ENCODE measurements at places on chromosomes 4 and X. TPM values are rescaled to one million over a fixed set of nuclear protein-coding genes. Genes with fewer than 3 reads are reported as not detected.

The NEK1 gene
- 3.9 TPM for total RNA-seq

The EDA gene
- total RNA-seq, result under 0.01 TPM

The CFAP99 gene
- total RNA-seq, result not detected

The NDP gene
- total RNA-seq, result 0.28 TPM

The GRPR gene
- 16.4 TPM for total RNA-seq

DNA sequence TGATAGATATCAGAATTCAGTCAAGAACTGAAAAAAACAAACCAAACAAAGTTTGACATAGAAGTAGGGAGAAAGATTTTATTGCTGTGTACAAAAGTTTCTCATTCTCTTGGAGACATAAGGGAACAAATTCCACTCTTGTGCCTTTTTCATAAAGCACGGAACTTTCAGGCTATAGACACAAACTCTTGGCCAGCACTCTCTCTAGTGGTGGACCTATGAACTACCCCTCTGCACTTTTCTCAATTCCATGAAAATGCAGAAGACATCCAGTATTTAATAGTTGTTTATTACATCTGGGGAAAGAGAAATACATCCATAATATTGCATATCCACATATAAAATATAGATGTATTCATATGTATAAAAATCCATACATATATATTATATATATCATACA lies 291.6 kb upstream of the HS3ST1 start:
- no peaks in the 10 kb centered on the region for H3K4me1 ChIP-seq
- H3K27me3 ChIP-seq, result no peaks in the 10 kb centered on the region
- H3K27ac ChIP-seq, result no peak overlapping the region
- H3K36me3 ChIP-seq, result no peaks in the 10 kb centered on the region

- H3K27me3 ChIP-seq, result no peaks in the 10 kb centered on the region
- no peak overlapping the region for H3K27ac ChIP-seq
- no peak overlapping the region for H3K4me3 ChIP-seq
- no peaks in the 10 kb centered on the region for H3K36me3 ChIP-seq
Observed at GRCh38 chr4:160631044-160631443, 1528.2 kb downstream of the RAPGEF2 start.

DNA sequence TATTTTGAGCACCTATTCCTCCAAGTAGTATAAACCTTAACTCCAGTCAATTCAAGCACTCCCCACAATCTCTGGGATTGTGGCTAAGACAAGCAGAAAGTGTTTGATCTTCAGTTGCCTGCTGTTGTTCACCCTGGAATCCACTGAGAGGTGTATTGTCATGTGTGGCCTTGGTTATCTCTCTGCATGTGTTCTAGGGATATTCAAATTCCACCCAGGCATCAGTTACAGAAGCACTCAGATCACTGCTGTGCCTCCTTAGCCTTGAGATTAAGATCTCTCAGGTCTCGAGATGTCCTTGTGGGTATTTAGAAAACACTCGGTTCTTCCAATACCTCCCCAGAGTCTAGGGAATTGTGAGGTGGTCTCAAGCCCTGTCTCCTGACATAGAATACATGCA lies 213.3 kb downstream of the SMARCA1 start:
- no peaks in the 10 kb centered on the region for H3K36me3 ChIP-seq
- no peak for DNase-seq
- H3K4me3 ChIP-seq, result no peak overlapping the region
- no peaks in the 10 kb centered on the region for H3K4me1 ChIP-seq
- no peaks in the 10 kb centered on the region for H3K27me3 ChIP-seq

DNA sequence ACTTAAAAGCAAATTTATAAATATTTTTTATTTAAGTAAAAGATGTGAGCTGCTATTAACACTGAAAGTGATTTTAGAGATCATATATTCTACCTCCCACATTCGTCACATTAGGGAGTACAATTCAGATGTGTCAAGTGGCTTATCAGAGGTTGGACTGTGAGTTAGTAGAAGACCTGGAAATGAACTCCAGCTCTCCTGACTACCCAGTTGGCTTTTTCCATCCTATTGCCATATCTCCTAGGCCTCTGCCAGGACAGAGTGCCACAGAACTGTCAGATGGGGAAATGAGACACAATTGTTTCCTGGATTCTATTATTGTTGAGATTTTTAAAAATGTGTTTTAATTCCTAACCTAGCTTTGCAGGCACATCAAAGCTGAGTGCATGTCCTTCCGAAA lies 634.1 kb upstream of the MAGEB2 start:
- H3K4me1 ChIP-seq, result no peaks in the 10 kb centered on the region
- no peaks in the 10 kb centered on the region for H3K36me3 ChIP-seq
- no peak for DNase-seq
- no peaks in the 10 kb centered on the region for H3K27me3 ChIP-seq
- no peak overlapping the region for H3K4me3 ChIP-seq
- H3K27ac ChIP-seq, result no peak overlapping the region

- no peak for DNase-seq
- no peak overlapping the region for H3K27ac ChIP-seq
- H3K4me1 ChIP-seq, result no peaks in the 10 kb centered on the region
- H3K4me3 ChIP-seq, result no peak overlapping the region
Observed at GRCh38 chrX:76076124-76076523, 96.7 kb upstream of the PBDC1 start.

- DNase-seq, result no peak
- no peak overlapping the region for H3K4me3 ChIP-seq
- no peaks in the 10 kb centered on the region for H3K27me3 ChIP-seq
Observed at GRCh38 chrX:127129510-127129909, 310.0 kb downstream of the PRR32 start.

DNA sequence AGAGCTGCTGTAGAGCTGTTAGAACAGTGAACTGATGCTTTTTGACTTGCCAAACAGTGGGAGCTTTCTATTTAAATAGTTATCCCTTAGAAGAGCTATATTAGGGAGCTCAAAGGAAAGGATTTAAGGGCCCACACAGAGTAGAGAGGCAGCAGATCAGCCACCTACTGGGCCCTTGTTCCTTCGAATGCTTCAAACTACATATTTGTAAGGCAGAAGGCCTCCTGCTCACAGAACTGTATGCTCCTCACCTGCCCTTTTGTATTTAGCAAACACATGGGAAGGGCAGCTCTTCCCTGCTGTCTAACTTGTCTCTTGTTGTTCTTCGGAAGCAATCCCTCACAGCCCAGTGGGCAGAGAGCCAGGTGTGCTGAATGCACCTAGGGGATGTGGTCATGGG lies 38.0 kb downstream of the IL1RAPL1 start:
- no peak overlapping the region for H3K27ac ChIP-seq
- DNase-seq, result no peak
- no peaks in the 10 kb centered on the region for H3K4me1 ChIP-seq
- H3K27me3 ChIP-seq, result no peaks in the 10 kb centered on the region

DNA sequence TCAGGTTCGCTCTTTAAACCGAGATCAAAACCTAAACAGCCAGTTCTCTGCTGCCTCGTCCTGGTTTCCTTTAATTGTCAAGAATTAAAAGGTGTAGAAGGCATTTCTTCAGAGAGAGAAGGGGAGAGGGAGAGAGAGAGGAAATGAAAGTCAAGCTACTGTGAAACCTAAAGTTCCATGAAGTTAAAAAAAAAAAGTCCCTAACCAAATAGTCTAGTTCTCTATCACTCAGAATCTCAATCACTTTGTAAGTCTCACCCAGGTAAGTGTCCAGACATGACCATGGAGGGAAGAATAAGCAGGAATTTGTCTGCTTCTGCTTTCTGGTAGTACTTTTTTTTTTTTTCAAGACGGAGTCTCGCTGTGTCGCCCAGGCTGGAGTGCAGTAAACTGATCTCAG lies 18.8 kb upstream of the SMIM14 start:
- no peak overlapping the region for H3K4me3 ChIP-seq

DNA sequence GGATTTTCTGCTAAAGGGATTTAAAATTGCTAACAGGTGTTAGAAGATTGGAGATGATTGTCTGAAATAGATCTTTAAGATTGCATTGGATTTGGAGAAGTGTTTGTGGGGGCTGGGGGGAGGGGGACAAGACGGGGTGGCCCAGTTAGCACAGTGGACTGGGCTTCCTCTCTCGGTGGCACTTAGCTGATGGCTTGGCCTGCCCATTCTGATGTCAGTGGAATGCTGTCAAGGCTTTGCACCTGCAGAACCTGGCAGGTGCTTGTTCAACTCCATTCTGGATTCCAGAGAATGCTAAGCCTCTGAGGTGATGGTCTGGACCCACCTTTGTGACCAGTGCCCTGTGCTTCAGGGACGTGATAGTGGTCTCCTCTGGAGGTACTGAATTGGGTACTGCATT lies 43.7 kb downstream of the ADD1 start:
- DNase-seq, result no peak
- H3K27ac ChIP-seq, result no peak overlapping the region
- no peak overlapping the region for H3K4me3 ChIP-seq
- H3K36me3 ChIP-seq, result peaks cover 25% of the 10 kb centered on the region
- H3K4me1 ChIP-seq, result peaks cover 7% of the 10 kb centered on the region

DNA sequence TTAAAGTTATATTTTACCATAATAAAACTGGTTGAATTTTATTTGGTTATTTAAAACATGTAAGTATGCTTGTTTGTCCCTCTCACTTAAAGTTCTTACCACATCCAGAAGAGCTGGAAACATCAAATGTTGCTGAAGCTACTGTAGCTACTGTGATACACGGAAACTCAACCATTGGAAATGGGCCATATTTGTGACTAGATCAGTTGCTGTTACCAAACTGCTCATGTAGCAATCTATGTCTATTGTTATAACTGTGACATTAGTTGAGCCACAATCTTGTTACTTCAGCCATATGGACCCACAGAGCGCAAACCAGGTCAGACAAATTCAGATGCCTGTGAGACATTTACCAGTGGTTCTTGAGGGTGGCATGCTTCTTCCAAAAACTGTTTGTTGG lies 41.6 kb downstream of the NDNF start:
- no peak for DNase-seq
- no peaks in the 10 kb centered on the region for H3K27me3 ChIP-seq
- no peaks in the 10 kb centered on the region for H3K36me3 ChIP-seq
- no peaks in the 10 kb centered on the region for H3K4me1 ChIP-seq

GRCh38 chr4:185096032-185096653 lies 46.9 kb upstream of the SLC25A4 start:
- no peak overlapping the region for H3K27ac ChIP-seq
- peak; percentile 31 for DNase-seq
- H3K4me3 ChIP-seq, result no peak overlapping the region

- no peak overlapping the region for H3K4me3 ChIP-seq
- no peaks in the 10 kb centered on the region for H3K36me3 ChIP-seq
- H3K27me3 ChIP-seq, result no peaks in the 10 kb centered on the region
- peak; percentile 4 for DNase-seq
Observed at GRCh38 chr4:61580721-61581377, 380.7 kb downstream of the ADGRL3 start.
